NCI-H510A treated with DMSO at 0.1 percent for 48 hours (cell line): ENCODE measurements at places on chromosomes 3 and 15.

- no peak for DNase-seq
Measured at GRCh38 chr3:155991847-155992246, 121.4 kb downstream of the GMPS start.

DNA sequence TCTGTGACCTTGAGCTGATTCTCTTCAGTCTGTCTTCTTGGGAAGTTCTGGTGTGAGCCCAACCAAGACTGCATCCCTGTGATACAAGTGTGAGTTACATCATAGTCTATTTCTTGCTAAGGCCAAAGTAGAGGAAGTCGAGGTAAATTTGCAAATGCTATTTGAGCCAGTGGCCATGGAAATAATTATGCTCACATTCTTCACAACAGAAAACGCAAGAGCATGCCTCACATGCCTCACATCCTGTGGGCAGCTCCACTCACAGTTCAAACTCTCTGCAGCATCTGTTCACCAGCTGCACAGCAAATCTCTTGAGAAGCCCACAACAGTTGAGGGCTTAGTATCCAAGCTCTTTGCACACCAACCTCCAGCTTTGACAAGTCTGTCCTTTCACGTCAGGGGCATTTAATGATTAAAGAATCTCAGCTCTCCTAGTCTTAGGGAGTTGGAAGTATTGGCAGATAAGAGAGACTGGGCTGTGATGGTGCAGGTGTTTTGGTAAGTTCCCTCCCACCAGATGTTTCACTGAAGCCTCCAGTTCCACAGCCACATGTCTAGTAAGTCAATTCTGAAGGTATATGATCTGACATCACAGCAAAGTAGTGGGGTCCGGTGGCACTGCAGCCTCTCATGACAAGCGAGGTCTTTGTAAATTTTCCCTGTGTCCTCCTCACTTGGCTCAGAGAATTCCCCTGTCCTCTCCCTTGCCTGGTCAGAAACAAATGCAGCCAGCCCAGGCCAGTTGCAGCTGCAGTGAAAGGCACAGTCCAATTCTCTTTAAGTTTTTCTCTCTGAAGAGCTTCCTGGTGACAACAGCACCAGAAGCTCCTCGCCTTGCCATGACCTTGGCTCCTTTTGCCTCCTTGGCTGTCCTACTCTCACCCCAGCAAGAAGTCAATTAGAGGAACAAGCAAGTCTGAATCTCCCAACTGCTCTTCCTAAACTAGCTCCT lies 166.1 kb downstream of the SSR3 start:
- no peak for DNase-seq

GRCh38 chr3:40470701-40471100 lies 6.2 kb upstream of the ZNF619 start:
- no peak for DNase-seq

GRCh38 chr3:165505657-165506056 lies 309.5 kb upstream of the SLITRK3 start:
- DNase-seq: no peak

DNA sequence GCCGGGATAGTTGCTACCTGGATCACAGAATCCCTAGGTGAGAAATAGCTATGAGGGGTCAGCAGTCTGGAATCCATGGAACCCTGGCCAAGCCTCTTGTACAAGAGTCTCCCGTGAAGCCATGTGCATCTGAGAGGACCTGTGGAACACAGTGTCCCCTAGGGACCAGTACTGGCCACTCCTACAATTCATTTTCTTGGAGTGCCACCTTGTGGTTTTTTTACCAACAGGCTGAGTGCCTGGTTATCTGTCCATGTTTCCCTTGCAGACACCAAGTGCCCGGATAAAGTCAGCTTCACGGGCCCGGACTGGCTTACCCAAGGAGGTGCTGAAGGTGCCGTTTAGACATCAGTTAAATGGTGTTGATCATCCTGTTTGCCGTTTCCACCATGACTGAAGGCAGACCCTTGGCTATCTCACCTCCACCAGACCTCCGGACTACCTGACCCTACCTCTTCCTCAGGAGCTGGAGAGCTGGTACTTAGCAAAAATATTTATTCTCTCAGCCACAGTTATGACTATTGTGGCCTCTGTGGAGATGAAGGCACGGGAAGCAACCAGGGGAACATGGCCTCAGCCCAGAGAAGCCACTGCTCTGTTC lies 93.9 kb downstream of the RBPMS2 start:
- peak; percentile 27 for DNase-seq

DNA sequence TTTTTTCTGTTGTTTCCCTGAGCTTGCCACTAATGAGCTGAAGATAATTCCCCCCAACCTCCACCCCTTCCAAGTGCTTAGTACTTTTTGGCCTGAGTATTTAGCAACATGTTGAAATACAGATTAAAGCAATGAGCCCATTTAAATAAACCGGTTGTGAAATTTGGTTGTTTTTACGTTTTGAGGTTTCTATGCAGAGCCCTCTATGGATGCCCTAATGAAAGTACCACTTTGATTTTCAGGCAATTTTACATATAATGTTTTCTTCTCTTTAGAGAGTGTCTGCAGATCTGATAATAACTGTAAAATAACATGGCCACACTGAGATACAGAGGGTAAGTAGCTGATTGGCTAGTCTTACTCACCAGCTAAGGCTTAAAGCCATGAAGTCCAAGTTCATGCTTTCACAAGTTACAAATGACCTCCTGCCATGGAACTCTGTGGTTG lies 139.4 kb upstream of the SLC7A14 start:
- DNase-seq: no peak

DNA sequence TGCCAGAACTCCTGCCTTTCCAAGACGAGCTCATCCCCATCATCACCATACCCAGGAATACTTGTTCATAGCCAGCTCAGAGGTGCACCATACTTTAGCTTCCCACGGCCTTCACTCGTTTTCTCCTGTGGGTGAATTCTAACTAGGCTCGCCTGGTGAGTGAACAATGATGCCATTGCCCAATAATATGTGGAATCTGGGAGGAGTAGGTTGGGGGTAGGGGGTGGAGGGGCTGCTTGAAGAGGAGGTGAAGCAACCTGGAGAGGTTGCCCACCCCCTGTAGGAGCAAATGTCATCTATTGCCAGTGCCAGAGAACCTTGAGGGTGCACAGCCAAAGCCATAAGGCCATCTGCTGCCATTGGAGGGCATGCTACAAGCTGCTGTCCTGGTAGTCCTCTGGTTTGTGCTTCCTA lies 592 bp upstream of the ZNF445 start:
- no peak for DNase-seq

- no peak for DNase-seq
Measured at GRCh38 chr15:46956456-46956855, 760.8 kb upstream of the SEMA6D start.

- no peak for DNase-seq
Measured at GRCh38 chr15:59516655-59517461, 78.9 kb downstream of the FAM81A start.
